ENCODE measurements at places on chromosomes 1 and 21.

GRCh38 chr1:206982216-206982615 lies 12.0 kb upstream of the FCAMR start:
- peak; percentile 51 for DNase-seq

GRCh38 chr1:52741259-52741658 lies 15.0 kb downstream of the ZYG11B start:
- no peak for DNase-seq

DNA sequence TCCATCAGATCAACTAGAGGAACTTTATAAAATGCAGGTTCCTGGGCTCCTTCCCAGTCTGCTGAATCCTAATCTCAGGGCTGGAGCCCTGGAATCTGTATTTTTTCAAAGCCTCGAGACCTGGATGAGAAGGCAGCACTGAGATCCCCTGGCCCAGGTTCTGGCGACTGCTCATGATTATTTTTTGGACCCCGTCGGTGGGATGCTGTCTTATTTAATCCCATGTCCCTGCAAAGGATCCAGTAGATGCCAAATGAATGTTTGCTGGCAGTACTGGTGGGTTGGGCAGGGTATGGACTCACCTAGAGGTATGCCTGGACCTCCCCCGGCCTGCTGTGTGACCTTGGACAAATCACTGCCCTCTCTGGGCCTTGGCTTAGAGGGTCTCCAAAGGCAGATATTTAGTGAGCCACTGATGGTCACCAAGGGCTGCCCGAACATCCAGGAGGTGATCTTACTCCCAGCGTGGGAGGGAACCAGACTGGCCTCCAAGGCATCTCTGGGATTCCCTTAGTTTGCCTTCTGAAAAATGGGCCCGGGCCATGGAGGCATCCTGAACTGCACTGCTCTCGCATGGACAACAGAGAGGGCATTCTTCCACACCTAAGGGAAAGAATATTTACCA lies 91.6 kb upstream of the RUNX3 start:
- DNase-seq, result no peak

- no peak for DNase-seq
Measured at GRCh38 chr1:1966071-1966740, 37.4 kb downstream of the CFAP74 start.

DNA sequence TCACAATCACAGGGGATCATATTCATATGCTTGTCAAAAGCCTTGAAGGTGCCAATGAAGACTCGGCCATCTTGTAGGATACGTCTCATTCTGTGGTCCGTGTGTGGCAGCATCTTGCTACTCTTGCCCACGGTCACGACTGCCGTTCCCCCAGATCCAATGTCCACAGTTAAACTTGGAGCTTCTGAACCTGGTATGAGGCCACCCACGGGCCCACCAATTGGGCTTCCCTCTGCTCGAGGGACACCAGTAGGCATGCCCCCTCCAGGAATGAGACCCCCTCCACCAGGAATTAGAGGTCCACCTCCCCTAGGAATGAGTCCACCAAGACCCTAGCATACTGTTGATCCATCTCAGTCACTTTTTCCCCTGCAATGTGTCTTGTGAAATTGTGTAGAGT lies 39.6 kb downstream of the MORN1 start:
- no peak for DNase-seq

- no peak for DNase-seq
Measured at GRCh38 chr1:87872189-87872588, 543.5 kb downstream of the LMO4 start.

DNA sequence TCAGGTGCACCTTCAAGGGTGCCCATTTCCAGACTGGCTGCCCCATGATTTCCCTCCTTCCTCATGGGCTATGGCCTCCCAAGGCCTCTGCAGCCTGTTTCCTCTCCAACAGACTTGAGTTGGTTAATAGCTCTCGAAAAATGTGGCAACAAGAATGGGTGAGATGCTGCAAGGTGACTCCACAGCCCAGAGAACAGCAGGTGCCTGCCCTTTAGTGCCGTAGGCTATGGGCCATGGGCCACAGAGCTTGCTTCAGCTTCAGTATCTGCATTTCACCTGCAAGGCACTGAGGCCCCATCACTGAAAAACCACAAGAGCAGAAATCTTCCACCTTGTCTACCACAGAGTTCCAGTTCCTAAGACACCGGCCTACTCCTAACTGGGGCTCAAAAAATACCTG lies 122.0 kb downstream of the ETS2 start:
- no peak for DNase-seq

DNA sequence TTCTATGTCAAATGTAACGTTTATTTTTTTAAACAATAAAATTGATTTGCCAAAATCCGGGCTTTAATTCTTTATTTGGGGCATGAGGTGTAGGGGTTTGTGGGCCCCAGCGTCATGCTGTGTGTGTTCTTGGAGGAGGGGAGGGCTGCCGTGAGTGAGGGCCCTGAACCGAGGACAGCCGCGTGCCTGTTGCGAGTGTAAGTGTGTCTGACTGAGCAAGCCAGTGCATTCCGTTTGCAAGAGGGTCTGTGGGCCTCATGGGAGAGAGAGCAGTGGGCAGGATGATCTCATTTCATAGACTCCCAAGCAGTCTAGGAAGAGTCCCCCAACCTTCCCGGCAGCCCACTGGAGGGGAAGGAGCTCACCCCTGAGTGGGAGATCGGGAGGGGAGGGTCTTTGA lies 21.4 kb upstream of the SPSB1 start:
- DNase-seq, result no peak

DNA sequence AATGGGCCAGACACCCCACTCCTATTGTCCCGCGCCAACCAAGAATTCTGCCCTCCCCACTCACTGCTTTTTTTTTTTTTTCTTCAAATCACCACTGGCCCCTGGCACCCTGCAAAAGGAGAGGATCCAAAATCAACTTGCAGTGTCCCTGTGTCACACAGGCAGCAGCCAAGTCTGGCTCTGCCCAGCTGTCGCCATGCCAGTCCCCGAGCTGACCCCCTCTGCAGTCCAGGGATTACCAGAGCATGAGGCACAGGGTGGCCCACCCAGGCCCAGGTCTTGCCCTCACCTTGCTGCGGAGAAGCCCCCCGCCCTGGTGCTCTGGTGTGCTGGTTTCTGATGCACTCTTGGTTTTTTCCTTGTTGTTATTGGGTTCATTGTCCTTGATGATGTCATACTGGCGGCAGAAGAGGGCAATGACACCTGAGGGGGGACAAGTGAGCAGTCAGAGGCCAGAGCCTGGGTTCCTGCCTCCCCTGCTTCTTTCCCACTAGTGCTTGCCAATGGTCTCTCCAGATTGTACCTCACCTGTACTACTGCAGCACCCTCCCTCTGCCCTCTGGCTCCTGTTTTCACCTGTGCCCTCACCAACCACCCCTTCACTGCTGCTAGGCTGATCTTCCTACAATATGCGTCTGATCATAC lies 6.2 kb downstream of the FNDC5 start:
- no peak for DNase-seq

- DNase-seq, result no peak
Measured at GRCh38 chr1:109491372-109491771, 2.5 kb upstream of the CYB561D1 start.

- DNase-seq, result peak; percentile 56
Measured at GRCh38 chr1:212700223-212700891, 717 bp upstream of the BATF3 start.

DNA sequence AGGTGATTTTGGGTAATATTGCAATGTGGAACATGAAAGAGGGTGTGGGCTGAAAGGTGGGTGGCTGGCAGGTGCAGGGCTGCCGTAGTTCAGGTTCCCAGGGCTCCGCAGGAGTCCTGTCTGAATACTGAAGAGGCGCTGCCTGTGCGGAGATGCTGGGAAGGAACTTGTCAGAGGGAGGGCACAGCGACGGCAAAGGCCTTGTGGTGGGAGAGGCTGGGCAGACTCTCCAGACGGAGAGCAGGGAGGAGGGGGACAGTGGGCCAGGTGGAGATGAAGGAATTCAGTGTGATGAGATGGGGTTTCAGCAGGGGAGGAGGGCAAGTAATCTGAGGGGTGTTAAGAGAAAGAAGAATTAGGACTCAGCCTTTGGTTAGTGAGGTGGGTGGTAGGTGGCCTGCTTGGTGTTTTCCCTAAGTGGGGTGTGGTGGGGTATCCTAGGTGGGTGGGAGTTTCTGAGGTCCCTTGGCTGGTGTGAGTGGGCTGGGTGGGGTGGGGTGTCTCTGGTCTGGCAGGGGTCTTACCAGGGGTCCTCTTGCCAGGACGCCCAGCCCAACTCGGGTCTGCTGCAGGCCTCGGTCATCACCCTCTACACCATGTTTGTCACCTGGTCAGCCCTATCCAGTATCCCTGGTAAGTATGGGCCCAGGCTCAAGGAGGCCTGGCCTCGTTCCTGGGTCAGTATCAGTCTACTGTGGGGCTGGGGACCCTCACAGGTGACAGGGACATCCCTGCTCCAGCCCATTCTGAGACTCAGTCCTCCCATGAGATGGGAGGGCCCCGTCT lies 15.6 kb downstream of the SERINC2 start:
- no peak for DNase-seq

DNA sequence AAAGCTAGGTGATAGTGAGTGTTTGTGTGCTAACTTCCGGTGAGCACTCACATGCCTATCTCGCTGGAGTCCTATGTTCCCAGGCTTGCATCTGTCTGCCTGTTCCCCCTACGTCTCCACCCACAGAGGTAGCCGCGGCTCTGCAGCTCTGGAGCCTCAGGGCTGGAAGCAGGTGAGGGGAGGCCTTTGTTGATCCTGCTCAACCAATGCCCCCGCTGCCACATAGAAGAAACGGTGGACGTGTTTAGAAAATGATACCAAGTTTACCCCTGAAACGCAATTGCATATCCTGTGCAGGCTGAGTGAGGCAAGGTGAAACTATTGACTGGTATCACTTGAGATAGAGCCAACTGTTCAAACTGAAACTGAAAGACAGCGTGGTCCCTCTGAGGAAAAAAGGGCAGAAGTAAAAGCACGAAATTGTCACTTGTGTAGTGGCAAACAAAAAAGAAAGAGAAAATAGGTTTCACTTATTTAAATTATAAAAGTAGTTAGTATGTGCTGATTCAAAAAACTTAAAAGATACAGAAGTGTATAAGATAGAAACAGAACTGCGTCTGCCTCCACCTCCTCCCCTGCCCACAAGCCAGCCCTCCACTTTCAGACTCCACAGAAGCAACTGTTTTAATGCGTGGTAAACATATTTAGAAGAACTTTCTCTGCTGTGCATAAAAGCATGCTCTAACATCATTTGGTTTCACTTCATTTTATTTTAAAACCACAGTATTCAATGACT lies 38.6 kb upstream of the ETS2 start:
- peak; percentile 49 for DNase-seq

- no peak for DNase-seq
Measured at GRCh38 chr21:42155045-42155855, 63.7 kb upstream of the ABCG1 start.

GRCh38 chr1:52632732-52633290 lies at the start of gene SHISAL2A:
SHISAL2A (plus strand) TSS chr1:52633168; CDS start chr1:52633494, 326 bp downstream.
- DNase-seq, result peak; percentile 49

GRCh38 chr1:5765997-5766913 lies 226.0 kb downstream of the NPHP4 start:
- no peak for DNase-seq

DNA sequence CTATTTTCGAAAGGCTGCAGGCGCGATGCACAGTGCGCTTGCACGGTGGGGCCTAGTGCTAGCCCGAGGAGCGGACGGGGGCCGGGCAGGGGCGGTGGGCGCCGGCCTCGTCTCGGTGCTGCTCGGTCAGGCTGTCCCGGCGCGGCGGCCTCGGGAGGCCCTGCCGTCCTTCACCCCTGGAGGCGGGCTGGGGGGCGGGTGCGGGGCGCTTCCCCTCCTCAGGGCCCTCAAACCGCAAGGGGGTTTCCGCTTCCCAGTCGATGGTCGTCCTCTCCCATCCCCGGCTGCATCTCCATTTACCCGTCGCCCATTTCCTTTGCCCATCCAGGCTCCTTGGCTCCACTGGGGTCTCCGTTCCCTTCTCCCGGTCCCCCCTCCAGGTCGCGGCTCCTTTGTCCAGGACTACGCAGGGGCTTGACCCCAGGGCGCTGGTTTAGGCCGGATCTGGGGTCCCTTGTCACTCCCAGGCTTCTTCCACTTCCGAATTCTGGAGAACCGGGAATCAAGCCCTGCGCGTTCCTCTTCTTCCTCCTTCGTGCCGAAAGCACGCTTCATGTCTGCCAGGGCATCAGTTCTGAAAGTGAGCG lies 196.3 kb upstream of the LMO4 start:
- DNase-seq, result no peak
